GDM1 (cell line): ENCODE measurements at places on chromosomes 4 and X.

- DNase-seq: no peak
Measured at GRCh38 chr4:81180916-81181315, 34.1 kb downstream of the PRKG2 start.

DNA sequence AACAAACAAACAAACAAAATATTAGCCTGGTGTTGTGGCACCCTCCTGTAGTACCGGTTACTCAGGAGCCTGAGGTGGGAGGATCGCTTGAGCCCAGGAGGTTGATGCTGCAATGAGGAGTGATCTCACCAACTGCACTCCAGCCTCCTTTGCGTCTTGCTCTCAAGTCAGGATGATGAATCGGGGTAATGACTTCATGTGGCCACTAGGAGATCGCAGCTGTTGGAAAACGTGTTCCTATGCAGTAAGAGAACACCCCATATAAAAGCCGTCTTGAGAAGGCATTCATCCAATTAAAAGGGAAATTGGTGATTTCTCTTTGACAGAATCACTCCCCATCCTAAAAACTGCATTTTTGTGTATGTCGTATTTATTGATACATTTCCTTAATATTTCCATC is 6.9 kb downstream of the CCNB3 start:
- no peak for DNase-seq

- DNase-seq: no peak
Measured at GRCh38 chr4:10629394-10629793, 55.2 kb downstream of the CLNK start.

GRCh38 chrX:9566150-9566621 is 101.3 kb downstream of the TBL1X start:
- DNase-seq: no peak

GRCh38 chr4:120877021-120877420 is 45.5 kb downstream of the PRDM5 start:
- no peak for DNase-seq

- no peak for DNase-seq
Measured at GRCh38 chr4:157896726-157897125, 276.1 kb downstream of the GASK1B start.

GRCh38 chr4:170247596-170247995 is 157.8 kb upstream of the AADAT start:
- DNase-seq: no peak

DNA sequence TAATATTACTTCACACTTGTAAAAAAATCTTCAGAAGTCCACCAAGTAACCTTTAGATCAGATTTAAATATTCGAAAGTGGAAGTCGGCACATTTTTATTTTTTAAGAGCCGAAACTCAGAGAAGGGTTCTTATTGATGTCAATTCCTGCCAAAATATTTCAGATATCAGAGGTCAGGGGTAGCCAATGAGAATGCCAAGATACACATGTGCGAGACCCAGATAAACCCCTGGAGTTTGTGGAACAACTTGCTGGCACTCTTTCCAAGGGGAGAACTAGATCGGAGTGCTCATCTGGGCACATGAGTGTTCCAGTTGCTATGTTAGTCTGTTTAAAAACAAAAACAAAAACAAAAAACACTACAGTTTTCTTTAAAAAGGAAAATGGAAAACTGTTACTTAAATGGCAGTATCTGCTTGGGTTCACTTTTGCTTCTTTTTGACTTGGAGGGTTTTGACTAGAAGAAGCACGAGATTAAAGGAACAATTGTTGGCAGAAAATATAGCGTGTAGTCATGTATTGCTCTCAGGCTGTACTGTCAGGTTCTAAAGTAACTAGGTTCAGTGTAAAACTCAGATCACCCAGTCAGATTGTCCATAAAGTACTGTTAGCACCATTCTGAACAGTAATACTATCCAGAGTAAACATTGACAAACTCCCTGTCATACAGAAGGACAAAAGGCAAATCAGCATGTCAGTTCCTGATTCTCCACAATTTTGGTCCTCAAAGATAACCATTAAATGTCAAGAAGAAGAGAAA is 188.0 kb upstream of the PACRGL start:
- DNase-seq: no peak

GRCh38 chr4:109589119-109589518 is 29.1 kb downstream of the MCUB start:
- DNase-seq: no peak
